Esophagus squamous epithelium (tissue), 5 donors: ENCODE measurements at places on chromosomes 2 and 18. TPM values are rescaled to one million over a fixed set of nuclear protein-coding genes. Genes with fewer than 3 reads are reported as not detected.

GRCh38 chr2:113967272-113967671 is 77.4 kb downstream of the ACTR3 start:
- no peak for DNase-seq
- peaks cover 60% of the 10 kb centered on the region for H3K4me1 ChIP-seq
- no peak overlapping the region for H3K4me3 ChIP-seq
- H3K27ac ChIP-seq: peak overlapping the region; percentile 14
- peaks cover 8% of the 10 kb centered on the region for H3K36me3 ChIP-seq
- no peaks in the 10 kb centered on the region for H3K27me3 ChIP-seq

DNA sequence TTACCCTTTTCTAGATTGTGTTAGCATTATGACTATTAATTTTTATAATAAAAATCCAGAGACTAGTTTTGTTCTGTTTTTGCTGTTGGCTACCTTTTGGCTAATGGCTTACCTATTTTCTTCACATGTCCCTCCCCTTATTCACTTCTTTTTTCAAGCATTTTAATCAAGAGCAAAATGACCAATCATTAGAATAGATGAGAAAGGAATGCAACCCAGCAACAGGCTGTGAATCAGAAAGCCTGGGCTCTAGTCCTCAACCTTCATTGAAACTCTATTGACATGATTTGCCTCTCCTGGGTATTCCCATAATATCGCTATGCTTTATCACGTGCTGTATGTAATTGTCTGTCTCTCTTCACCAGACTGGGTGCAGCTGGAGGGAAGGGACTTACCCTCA is 370.1 kb downstream of the IRS1 start:
- DNase-seq: no peak
- H3K4me1 ChIP-seq: peaks cover 3% of the 10 kb centered on the region
- H3K27ac ChIP-seq: no peak overlapping the region

Gene TM4SF20
- total RNA-seq: not detected

Gene TUBA4B
- total RNA-seq: not detected

DNA sequence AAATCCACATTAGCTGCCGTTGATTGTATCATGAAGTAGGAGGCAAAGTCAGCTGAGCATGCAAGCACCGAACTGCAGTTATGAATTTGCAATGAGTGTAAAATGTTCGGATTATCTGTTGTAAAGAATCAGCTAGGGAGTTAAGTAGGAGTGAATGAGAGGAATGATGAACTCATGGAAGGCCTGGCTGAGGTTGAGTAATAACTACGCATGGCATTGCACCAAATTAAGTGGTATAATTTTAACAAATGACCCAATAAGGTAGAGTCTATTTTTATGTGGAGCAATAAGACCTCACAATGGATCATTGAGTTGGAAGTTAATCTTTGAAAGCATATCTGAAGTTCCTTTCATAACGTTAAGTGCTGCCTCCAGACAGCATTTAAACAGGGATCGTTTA is 288.2 kb upstream of the CHST9 start:
- no peak overlapping the region for H3K4me3 ChIP-seq
- H3K27me3 ChIP-seq: no peaks in the 10 kb centered on the region
- DNase-seq: no peak
- no peak overlapping the region for H3K27ac ChIP-seq
- no peaks in the 10 kb centered on the region for H3K4me1 ChIP-seq
- H3K36me3 ChIP-seq: no peaks in the 10 kb centered on the region

Gene TXNDC2
- 0.09 TPM for total RNA-seq

Gene GNLY
- total RNA-seq: 3.1 TPM

DNA sequence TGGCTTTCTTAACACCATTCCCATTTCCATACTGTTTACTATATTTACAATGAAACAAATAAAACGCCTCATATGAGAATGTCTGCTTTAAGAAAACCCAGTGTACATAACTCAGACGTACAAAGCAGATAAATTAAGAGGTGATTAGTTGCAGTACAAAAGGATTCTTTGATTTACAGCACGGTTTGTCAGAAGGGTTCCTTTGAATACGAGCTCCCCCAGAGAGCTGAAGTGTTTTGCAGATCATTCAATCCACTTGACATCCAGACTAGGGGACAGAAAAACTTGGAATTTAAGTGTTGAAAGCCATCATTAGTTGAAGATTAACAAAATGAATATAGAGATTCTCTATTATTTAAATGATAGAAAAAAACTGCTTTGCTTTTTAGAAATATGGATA is 72.5 kb downstream of the RAPGEF4 start:
- H3K4me1 ChIP-seq: peaks cover 5% of the 10 kb centered on the region
- DNase-seq: no peak
- H3K27me3 ChIP-seq: no peaks in the 10 kb centered on the region
- H3K4me3 ChIP-seq: no peak overlapping the region
- no peak overlapping the region for H3K27ac ChIP-seq

DNA sequence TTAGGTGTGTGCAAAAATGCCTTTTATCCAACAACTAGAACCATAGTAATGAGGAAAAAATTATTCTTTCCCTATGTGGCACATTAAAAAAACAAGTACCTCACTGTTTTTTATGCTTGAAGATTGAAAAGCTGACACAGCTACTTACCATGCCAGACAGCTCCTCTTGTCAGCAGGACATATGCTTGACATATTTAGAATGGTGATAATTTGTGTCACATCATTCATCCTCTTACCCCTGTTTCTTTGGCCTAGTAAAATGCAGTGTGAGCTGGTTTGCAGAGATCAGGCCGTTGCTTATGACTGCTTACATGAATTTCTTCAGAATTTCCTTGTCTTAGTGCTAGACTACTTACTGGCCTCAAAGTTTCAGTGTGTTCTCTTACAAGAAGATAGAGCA is 869.9 kb downstream of the LRP1B start:
- no peak overlapping the region for H3K4me3 ChIP-seq
- no peaks in the 10 kb centered on the region for H3K27me3 ChIP-seq
- no peak overlapping the region for H3K27ac ChIP-seq
- DNase-seq: no peak

- no peak for DNase-seq
- no peaks in the 10 kb centered on the region for H3K27me3 ChIP-seq
- H3K4me3 ChIP-seq: no peak overlapping the region
Measured at GRCh38 chr2:150646746-150647145, 159.3 kb upstream of the RND3 start.

DNA sequence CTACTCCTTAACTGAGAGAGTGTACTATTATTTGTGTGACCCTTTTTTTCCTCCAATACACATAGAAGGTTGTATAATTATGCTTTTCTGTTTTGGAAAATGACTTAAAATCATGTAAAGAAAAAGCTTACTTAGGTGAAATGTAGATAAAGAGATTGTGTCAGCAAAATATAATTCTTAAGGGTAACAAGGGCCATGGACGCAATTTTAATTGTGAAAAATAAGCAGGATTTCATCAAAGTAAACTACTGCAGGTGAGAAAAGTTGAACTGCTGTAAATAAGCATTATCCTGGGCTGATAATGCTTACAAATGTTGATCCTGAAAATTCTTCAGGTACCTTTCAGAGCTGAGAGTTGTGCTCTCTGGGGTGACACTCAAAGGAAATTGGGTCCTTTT is 141.5 kb downstream of the RPIA start:
- H3K27me3 ChIP-seq: no peaks in the 10 kb centered on the region
- H3K4me3 ChIP-seq: no peak overlapping the region
- H3K27ac ChIP-seq: no peak overlapping the region
- DNase-seq: no peak

Gene GALNT14
- 18.6 TPM for total RNA-seq

GRCh38 chr2:106990297-106990696 is 104.3 kb upstream of the ST6GAL2 start:
- H3K27ac ChIP-seq: no peak overlapping the region
- H3K36me3 ChIP-seq: no peaks in the 10 kb centered on the region
- H3K4me3 ChIP-seq: no peak overlapping the region
- H3K4me1 ChIP-seq: no peaks in the 10 kb centered on the region

- no peaks in the 10 kb centered on the region for H3K27me3 ChIP-seq
- no peak for DNase-seq
- H3K4me3 ChIP-seq: no peak overlapping the region
- H3K36me3 ChIP-seq: no peaks in the 10 kb centered on the region
- peak overlapping the region; percentile 89 for H3K27ac ChIP-seq
Measured at GRCh38 chr2:20235655-20236305, 10.8 kb upstream of the SDC1 start.

Gene PSMA8
- not detected for total RNA-seq

DNA sequence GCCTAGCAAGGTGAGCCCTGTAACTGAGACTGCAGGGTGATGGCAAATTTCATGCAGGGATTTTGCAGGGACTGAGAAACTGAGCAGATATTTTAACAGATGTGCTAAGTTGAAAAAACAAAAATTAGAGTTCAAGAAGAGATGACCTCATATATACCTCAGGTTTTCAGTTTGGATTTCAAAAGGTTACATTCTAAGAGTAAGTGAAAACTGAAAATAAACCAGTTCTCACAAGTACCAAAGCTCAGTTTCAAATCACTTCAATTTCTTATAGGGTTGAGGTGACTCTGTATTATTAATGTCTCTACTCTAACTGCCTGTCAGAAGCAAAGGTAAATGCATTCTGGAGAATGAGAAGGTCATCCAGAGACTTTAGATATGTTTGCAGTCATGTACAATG is 237.4 kb upstream of the VRK2 start:
- H3K4me3 ChIP-seq: no peak overlapping the region
- no peak overlapping the region for H3K27ac ChIP-seq
- H3K4me1 ChIP-seq: no peaks in the 10 kb centered on the region
- no peak for DNase-seq
- no peaks in the 10 kb centered on the region for H3K36me3 ChIP-seq
- H3K27me3 ChIP-seq: no peaks in the 10 kb centered on the region

DNA sequence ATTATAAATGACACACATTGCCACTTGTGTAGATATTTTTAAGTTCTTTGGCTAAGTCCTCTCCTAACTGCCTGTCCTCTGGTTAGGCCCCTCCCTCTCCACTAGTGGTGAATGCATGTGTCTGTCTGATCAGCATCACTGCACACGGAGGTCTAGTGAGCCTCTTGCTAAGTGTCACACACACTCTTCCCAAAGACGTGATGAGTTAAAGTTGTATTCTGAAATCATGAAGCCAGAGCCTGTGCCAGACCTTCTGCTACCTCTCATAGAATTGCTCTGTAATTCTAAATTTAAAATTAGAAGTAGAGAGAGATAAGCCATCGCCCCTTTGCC is 41.3 kb downstream of the RALB start:
- no peaks in the 10 kb centered on the region for H3K36me3 ChIP-seq
- peak overlapping the region; percentile 26 for H3K27ac ChIP-seq
- peaks cover 39% of the 10 kb centered on the region for H3K4me1 ChIP-seq
- no peaks in the 10 kb centered on the region for H3K27me3 ChIP-seq
- H3K4me3 ChIP-seq: no peak overlapping the region
- DNase-seq: no peak

DNA sequence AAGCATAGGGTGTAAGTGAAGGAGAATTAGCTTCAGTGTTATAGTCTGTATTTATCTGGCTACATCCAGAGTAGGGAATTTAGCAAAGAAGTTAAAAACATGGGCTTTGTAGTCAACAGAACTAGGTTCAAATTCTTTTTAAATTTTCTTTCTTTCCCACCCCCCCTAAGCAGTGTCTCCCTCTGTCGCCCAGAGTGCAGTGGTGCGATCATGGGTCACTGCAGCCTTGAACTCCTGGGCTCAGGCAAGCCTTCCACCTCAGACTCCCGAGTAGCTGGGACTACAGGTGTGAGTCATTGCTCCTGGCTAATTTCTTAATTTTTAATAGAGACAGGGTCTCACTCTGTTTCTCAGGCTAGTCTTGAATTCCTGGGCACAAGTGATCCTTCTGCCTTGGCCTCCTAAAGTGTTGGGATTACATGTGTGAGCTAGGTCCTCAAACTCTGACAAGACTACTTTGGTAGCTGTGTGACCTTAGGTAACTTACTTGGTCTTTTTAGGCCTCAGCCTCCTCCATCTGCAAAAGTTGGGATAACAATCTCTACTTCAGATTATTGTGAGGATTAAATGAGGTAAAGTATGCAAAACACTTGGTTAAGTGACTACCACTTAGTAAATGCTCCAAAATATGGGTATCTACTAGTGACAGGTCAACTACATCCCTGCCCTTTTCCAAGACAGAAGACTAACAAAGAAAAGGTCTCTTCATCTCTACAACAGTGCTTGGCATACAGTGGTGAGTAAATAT is 17.8 kb downstream of the DOK1 start:
- H3K4me3 ChIP-seq: no peak overlapping the region
- DNase-seq: no peak
- H3K27me3 ChIP-seq: no peaks in the 10 kb centered on the region
- H3K4me1 ChIP-seq: no peaks in the 10 kb centered on the region

Gene PCARE
- total RNA-seq: not detected

GRCh38 chr2:233360771-233361176 is 6.5 kb downstream of the DGKD start:
- H3K4me3 ChIP-seq: no peak overlapping the region
- no peaks in the 10 kb centered on the region for H3K36me3 ChIP-seq
- H3K27me3 ChIP-seq: no peaks in the 10 kb centered on the region
- H3K4me1 ChIP-seq: peaks cover 6% of the 10 kb centered on the region
- no peak for DNase-seq

GRCh38 chr2:209340522-209340921 is 83.3 kb upstream of the MAP2 start:
- no peak overlapping the region for H3K27ac ChIP-seq
- no peaks in the 10 kb centered on the region for H3K4me1 ChIP-seq
- H3K36me3 ChIP-seq: no peaks in the 10 kb centered on the region
- no peaks in the 10 kb centered on the region for H3K27me3 ChIP-seq
- DNase-seq: no peak
- H3K4me3 ChIP-seq: no peak overlapping the region

Gene IMPA2
- 162 TPM for total RNA-seq

Gene SRD5A2
- total RNA-seq: 0.19 TPM

Gene PAIP2B
- total RNA-seq: 6.5 TPM

GRCh38 chr2:107358362-107358761 is 468.3 kb upstream of the RGPD4 start:
- H3K36me3 ChIP-seq: no peaks in the 10 kb centered on the region
- H3K27ac ChIP-seq: no peak overlapping the region
- H3K4me3 ChIP-seq: no peak overlapping the region
- H3K27me3 ChIP-seq: no peaks in the 10 kb centered on the region

- H3K4me3 ChIP-seq: no peak overlapping the region
- no peak for DNase-seq
- peak overlapping the region; percentile 76 for H3K27ac ChIP-seq
- no peaks in the 10 kb centered on the region for H3K36me3 ChIP-seq
- no peaks in the 10 kb centered on the region for H3K27me3 ChIP-seq
Measured at GRCh38 chr2:109660046-109660860, 46.1 kb downstream of the SOWAHC start.

DNA sequence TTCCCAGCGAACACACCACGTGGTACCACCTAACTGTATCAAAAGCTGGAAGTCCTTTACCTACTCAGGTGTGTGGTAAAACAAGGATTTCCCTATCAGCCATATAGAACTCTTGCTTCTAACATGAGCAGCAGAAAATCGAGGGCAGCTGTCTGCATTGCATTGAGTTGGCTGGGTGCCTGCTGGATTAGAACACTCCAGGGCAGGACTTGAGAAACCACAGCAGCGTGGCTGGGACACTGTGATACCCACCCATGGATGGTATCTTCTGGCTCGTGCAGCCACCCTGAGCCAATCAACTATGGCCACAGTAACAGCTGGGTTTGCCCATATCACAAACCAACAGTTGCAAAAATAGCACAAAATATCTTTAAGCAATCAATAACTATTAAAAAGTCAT is 188.3 kb downstream of the FBXO15 start:
- no peak for DNase-seq
- no peak overlapping the region for H3K27ac ChIP-seq
- no peak overlapping the region for H3K4me3 ChIP-seq
- H3K36me3 ChIP-seq: no peaks in the 10 kb centered on the region
- H3K27me3 ChIP-seq: no peaks in the 10 kb centered on the region

Gene CSRNP3
- 1.5 TPM for total RNA-seq

Gene UCN
- 1.1 TPM for total RNA-seq

GRCh38 chr2:159076241-159076640 is 107.8 kb downstream of the TANC1 start:
- peaks cover 81% of the 10 kb centered on the region for H3K4me1 ChIP-seq
- peak overlapping the region; percentile 56 for H3K27ac ChIP-seq
- no peaks in the 10 kb centered on the region for H3K36me3 ChIP-seq
- H3K4me3 ChIP-seq: no peak overlapping the region
